ENCODE measurements at places on chromosomes 2 and 18.

DNA sequence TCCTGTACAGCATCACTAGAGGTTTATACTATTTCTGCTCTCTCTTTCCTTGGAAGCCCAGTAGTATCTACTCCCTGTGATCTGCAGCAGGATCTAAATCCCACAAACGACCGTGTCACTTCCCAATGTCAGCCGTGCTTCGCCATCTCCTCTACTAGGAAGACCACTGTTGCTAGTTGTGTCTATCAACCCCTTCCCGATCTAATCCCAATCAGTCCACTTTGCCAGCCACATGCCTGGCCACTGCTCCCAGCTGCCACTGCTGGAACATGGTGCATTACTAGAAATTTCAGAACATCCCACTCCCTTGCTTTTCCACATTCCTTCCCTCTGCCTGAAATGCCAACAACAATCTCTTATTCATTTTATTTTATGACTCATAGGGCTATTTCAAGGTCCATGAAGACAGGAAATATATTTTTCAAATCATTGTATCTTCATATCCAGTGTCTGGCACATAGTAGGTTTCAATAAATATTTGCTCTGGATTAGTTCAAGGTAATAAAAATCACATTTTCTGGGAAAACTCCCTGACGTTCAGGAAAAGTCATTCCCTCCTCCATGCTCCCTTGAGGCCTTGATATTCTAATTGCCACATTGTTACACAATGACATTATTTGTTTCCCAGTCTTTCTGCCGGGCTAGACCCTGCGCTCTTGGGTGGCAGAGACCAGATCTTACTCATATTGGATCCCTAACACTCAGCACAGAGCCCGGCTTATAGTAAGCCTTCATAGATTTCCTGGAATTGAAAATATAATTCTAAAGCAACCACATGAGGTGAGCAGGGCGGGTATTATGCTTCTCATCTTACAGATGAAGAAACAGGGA lies 2.1 kb upstream of the TRIB2 start:
- DNase-seq = no peak

DNA sequence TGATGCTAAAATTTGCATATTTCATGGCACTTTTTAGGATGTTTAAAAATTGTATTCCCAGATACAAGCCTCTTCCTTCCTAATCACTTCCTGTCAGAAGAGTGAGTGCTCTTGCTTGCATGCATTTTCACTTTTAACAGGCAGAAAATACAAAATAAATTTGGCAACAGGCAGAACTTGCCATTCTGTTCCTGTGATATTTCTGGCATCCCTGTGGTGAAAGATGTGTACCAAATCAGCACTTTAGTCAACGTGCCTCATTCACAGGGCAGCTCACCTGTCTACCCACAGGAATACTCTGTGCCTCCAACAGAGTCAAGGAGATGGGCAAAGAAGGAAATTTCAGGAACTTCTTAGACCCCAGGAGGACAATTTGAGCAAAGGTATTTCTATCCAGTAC lies 360.9 kb downstream of the AKAIN1 start:
- no peak for DNase-seq

DNA sequence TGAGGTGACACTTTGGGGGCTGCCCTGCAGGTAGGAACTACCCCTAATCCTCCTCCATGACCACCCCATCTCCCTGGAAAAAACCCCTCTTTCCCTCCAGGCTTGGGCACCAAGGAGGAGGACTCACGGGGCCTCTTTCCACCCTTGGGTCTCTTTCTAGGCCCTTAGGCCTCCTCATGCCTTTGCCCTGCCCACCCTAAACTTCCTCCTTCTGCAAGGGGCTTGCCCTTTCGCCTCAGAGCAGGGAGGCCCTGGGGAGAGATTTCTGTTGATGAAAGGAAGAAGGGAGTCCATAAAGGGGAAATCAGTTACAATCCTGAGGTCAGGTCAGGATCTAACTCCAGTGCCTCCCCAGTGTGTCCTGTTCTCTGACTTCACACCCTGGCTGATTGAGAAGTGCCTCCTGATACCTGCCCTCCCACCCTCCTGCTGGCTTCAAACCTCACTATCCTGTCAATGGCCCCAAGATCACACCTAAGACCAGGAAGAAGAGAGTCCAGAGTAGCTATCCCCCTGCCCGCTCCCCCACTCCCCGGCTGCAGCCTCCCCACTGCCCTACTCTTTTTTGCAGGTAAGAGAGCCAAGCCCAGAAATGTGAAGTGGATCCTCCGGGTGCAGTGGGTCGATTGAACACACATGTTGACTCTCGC lies 16.7 kb upstream of the TNS1 start:
- no peak for DNase-seq

DNA sequence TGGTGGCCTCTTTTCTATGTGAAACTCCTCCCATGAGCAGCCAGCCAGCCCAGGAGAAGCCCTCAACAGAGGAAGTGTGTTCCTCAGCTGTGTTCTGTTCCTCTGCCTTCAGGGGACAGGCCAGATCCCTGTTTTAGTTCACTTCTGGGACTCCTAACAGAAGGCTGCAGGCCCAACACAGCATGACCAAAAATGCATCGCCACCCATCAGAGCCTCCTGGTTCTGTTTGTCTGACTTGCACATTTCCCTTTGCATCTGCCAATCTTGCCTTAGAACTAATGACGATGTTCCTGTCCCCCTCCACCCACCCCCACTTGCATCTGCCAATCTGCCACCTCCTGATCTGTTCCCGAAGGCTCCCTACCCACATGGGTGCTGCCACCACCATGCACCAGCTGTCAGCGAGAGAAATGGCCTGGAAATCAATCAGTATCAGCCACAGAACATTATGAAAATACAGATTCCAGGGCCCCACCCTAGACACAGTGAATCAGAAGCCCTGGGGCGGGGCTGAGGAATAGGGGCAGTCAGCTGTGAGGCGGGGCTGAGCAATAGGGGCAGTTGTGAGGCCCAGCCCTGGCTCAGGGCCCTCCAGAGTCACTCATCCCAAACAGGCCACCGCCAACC lies 51.0 kb downstream of the FAM168B start:
- no peak for DNase-seq

- no peak for DNase-seq
Observed at GRCh38 chr2:233142355-233142897, 82.3 kb downstream of the INPP5D start.

All from stimulated activated CD4-positive, alpha-beta T cell treated with anti-CD3 and anti-CD28 coated beads, Interleukin-1b, Interleukin-23, amount 100 ng/mL, for 48 hours (primary cell).